Activated CD8-positive, alpha-beta memory T cell treated with anti-CD3 and anti-CD28 coated beads, Interleukin-2, amount 10 ng/mL, durations not matched to agents 7 days and 5 days (primary cell): ENCODE measurements at places on chromosomes 16 and 17. TPM values are rescaled to one million over a fixed set of nuclear protein-coding genes. Genes with fewer than 3 reads are reported as not detected.
A peak's percentile ranks its signal among the peaks of the same experiment; 100 is the strongest.

KRT36 gene
- not detected for total RNA-seq

CEP95 gene
- 52.6 TPM for total RNA-seq

TAC4 gene
- not detected for total RNA-seq

SMIM22 gene
- total RNA-seq = not detected

GGT6 gene
- total RNA-seq = not detected

CDC6 gene
- 111 TPM for total RNA-seq

KRT27 gene
- not detected for total RNA-seq

WFIKKN2 gene
- not detected for total RNA-seq

TMED6 gene
- 1.5 TPM for total RNA-seq

PDE6G gene
- total RNA-seq = 12.5 TPM

TAT gene
- total RNA-seq = not detected

ITGAX gene
- 56.8 TPM for total RNA-seq

PGS1 gene
- total RNA-seq = 70.2 TPM

MT1F gene
- total RNA-seq = 11.4 TPM

TBC1D3C gene
- total RNA-seq = not detected

- peaks cover 2% of the 10 kb centered on the region for H3K36me3 ChIP-seq
- peaks cover 11% of the 10 kb centered on the region for H3K4me1 ChIP-seq
- H3K27ac ChIP-seq = no peak within 1 kb of the TSS
- DNase-seq = no peak
- H3K27me3 ChIP-seq = no peaks in the 10 kb centered on the region
These were observed at the start of gene GDPD3 for GRCh38 chr16:30113031-30113710. Gene GDPD3 (minus strand): TSS chr16:30113537. CDS start chr16:30113478, 59 bp downstream.

- H3K27me3 ChIP-seq = no peaks in the 10 kb centered on the region
- H3K4me3 ChIP-seq = no peak overlapping the region
- H3K27ac ChIP-seq = no peak overlapping the region
- peaks cover 13% of the 10 kb centered on the region for H3K36me3 ChIP-seq
- no peak for DNase-seq
These were observed 163.7 kb downstream of the MSI2 start for GRCh38 chr17:57419940-57420550.

DNA sequence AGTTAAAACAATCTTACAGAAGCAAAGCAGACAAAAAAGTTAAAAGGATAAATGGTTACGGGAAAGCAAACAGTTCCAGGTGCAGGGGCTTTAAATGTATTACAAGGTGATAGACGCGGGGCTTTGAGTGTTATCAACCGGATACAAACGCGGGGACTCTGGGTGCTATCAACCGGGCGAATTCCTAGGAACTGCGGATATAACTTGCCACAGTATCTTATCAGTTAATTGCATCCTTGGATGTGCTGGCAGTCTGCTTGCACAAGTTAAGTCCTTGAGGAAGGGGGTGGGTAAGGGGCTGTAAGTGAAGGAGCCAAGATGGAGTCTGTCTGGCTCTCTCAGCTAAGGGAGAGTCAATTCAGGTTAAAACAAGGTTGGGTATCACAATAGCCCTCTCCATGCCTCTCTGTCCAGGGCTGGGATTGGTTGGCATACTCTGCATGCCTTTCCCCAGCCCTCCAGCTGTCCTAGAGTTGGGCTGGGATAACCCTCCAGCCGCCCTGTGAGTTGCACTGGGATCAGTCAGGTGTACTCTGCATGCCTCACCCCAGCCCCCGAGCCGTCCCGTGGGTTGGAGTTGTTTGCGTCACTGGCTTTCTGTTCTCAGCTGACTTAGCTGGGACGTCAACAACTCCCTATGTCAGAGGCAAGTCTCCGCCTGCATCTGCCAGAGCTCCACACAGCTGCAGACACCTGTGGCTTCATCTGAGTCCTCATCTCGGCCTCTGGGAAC lies 40.9 kb downstream of the TMEM235 start:
- DNase-seq = no peak
- H3K27me3 ChIP-seq = peaks cover 17% of the 10 kb centered on the region
- H3K27ac ChIP-seq = no peak overlapping the region
- H3K4me1 ChIP-seq = peaks cover 11% of the 10 kb centered on the region

- H3K27ac ChIP-seq = no peak overlapping the region
- H3K4me3 ChIP-seq = no peak overlapping the region
- H3K27me3 ChIP-seq = no peaks in the 10 kb centered on the region
- H3K36me3 ChIP-seq = no peaks in the 10 kb centered on the region
- no peak for DNase-seq
These were observed 72.7 kb downstream of the SOX9 start for GRCh38 chr17:72193391-72194106.

- DNase-seq = no peak
- H3K36me3 ChIP-seq = peaks cover 7% of the 10 kb centered on the region
- no peaks in the 10 kb centered on the region for H3K27me3 ChIP-seq
- peak overlapping the region; percentile 29 for H3K27ac ChIP-seq
These were observed 22.7 kb downstream of the UNC13D start for GRCh38 chr17:75821552-75821951.

DNA sequence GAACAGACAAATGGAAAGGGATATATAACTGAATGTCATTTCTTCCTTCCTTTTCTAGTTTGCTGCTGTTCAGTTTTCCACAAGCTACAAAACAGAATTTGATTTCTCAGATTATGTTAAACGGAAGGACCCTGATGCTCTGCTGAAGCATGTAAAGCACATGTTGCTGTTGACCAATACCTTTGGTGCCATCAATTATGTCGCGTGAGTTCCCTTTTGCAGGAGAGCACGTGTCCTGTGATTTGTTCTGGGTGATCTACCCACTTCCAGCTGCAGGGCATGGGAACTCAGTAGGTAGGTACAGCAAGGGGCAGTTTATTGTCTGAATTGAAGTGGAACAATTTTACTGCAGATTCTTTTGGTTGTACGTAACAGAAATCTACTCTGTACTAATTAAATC lies 8.8 kb downstream of the ITGAL start:
- peaks cover 74% of the 10 kb centered on the region for H3K4me1 ChIP-seq
- H3K36me3 ChIP-seq = peaks cover 82% of the 10 kb centered on the region
- H3K27ac ChIP-seq = peak overlapping the region; percentile 34
- no peaks in the 10 kb centered on the region for H3K27me3 ChIP-seq
- DNase-seq = no peak

DNA sequence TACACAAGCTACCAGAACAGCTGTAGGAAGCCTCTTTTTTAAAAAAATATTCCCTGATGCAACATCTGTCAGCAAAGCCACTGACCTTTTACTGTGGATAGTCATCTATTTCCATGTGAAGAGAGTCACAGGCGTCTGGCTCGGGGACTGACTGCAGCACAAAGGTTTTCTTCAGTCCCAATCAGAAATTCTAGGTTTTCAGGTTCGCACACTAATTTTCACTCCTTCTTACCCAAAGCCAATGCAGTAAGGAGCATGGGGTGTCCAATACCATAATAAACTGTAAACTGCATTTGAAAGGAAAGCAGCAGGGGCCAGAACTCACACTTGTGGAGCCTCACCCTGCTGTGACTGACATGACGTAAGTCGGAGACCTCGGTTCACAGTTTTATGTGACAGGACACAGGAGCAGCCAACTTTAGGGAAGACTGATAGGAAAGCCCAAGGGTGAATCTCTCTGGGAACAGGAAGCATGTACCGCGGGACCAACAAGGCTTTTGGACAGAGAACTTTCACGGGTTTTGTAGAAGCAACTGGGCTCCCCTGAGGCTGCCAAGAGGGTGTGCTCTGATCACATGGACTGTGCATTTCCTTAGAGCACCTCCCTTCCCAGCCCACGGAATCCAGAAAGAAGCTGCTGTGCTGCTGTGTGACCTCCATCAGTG lies 9.1 kb upstream of the TMEM100 start:
- peaks cover 13% of the 10 kb centered on the region for H3K4me1 ChIP-seq
- H3K4me3 ChIP-seq = no peak overlapping the region
- no peak overlapping the region for H3K27ac ChIP-seq
- H3K36me3 ChIP-seq = no peaks in the 10 kb centered on the region
- peaks cover 59% of the 10 kb centered on the region for H3K27me3 ChIP-seq

DNA sequence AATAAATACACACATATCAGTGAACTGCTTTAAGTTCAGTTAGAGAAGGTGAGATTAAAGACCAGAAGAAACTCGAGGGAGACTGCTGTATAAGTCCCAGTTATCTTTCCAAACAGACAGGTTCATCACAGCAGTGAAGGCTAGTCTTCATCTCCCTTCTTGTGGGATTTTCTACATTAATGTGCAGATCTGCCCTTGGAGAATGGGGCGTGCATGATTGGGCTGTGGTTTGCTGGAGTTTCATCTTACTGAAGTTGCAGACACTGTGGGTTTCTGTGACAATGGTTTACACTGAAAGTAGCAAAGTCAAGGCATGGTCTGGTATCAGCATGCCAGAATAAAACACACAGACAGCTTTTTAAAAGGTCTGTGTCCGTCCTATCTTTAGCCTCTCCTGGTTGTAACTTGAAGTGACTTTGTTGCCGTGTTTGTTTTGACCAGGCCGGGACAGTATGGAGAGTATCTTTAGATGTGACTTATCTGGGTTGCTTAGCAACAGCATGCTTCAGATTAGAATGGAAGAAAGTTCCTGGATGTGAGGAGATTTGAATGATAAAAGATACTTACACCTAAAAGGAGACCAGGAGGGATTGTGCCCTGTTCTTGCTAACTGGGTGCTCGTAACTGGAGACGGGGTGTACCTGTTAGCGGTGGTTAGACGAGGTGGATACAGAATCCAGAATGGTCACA lies 16.1 kb downstream of the NAA60 start:
- peak; percentile 65 for DNase-seq
- H3K4me1 ChIP-seq = peaks cover 59% of the 10 kb centered on the region
- peak overlapping the region; percentile 91 for H3K4me3 ChIP-seq
- H3K27me3 ChIP-seq = no peaks in the 10 kb centered on the region

- H3K27me3 ChIP-seq = peaks cover 30% of the 10 kb centered on the region
- DNase-seq = no peak
- H3K4me3 ChIP-seq = no peak overlapping the region
- H3K27ac ChIP-seq = no peak overlapping the region
- H3K4me1 ChIP-seq = no peaks in the 10 kb centered on the region
These were observed 14.1 kb downstream of the CD300LG start for GRCh38 chr17:43860927-43861622.

GRCh38 chr17:57090560-57091185 lies 5.6 kb downstream of the AKAP1 start:
- no peaks in the 10 kb centered on the region for H3K27me3 ChIP-seq
- H3K36me3 ChIP-seq = peaks cover 2% of the 10 kb centered on the region
- no peak for DNase-seq
- no peak overlapping the region for H3K4me3 ChIP-seq

DNA sequence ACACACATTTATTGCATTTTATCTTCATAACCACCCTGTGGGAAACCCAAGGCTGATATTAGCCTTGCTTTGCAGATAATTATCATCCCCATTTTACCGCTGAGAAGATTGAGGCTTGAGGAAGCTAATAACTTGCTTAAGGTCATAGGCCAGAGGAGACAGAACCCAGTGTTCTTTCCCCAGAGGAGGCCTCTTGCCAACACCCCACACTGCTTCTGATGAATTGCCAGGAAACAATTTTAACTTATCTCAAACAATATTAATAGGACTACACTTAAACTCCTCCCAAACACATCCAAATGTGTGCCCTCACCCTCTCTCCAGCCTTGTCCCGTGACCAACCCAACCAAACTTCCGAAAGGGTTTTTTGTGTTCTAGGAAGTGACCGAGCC lies 2.1 kb upstream of the SPG7 start:
- H3K4me3 ChIP-seq = peak overlapping the region; percentile 70
- no peak for DNase-seq
- peak overlapping the region; percentile 92 for H3K27ac ChIP-seq
- no peaks in the 10 kb centered on the region for H3K27me3 ChIP-seq

DNA sequence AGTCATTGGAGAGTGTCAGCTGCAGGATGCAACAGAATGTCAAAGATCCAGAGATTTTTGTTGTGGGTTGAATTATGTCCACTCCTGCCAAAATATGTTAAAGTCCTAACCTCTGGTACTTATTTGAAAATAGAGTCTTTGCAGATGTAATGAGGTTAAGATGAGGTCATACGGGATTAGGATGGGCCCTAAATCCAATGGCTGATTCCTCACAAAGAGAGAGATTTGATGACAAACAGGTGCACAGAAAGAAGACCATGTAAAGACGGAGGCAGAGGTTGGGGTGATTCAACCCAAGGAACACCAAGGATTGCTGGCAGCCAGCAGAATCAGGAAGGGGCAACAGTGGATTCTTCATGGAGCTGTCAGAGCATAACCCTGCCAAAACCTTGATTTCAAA lies 34.5 kb upstream of the USP22 start:
- no peaks in the 10 kb centered on the region for H3K4me1 ChIP-seq
- H3K27me3 ChIP-seq = peaks cover 35% of the 10 kb centered on the region
- no peak for DNase-seq
- no peak overlapping the region for H3K27ac ChIP-seq
- H3K36me3 ChIP-seq = no peaks in the 10 kb centered on the region
- no peak overlapping the region for H3K4me3 ChIP-seq

GRCh38 chr16:80468029-80468428 lies 72.8 kb upstream of the DYNLRB2 start:
- no peak overlapping the region for H3K4me3 ChIP-seq
- H3K27me3 ChIP-seq = peaks cover 17% of the 10 kb centered on the region
- no peaks in the 10 kb centered on the region for H3K4me1 ChIP-seq
- H3K36me3 ChIP-seq = no peaks in the 10 kb centered on the region

DNA sequence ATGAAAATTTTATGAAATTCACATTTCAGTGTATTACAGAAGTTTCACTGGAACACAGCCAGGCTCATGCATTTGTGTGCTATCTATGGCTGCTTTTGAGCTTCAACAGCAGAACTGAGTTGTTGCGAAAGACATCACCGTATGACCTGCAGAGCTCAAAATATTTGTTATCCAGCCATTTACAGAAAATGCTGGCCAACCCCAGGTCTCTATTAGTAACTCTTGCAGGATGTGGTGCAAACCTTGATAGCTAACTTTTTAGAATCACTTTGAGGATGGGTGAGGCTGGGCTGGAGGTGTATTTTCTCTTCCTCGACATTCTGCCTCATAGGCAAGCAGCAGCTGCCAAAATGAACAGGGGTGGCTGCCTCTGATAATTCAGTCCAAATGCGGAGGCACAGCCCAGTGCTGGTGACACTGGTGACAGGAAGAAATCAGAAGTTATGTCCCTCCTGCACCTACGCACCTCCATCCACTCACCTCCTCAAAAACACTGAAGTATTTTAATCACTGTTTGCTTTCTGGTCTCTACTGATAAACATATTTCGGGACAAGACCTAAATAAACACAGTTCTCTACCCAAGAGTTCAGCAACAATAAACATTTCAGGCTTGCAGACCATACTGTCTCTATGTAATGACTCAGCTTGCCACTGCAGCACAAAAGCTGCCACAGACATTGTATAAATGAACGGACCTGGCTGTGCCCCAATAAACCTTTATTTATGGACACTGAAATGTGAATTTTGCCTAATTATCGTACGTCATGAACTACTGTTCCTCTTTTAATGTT lies 28.5 kb downstream of the ARHGAP17 start:
- H3K4me3 ChIP-seq = no peak overlapping the region
- DNase-seq = no peak
- H3K36me3 ChIP-seq = peaks cover 6% of the 10 kb centered on the region
- H3K27me3 ChIP-seq = no peaks in the 10 kb centered on the region

- H3K27ac ChIP-seq = no peak overlapping the region
- no peak overlapping the region for H3K4me3 ChIP-seq
- H3K4me1 ChIP-seq = peaks cover 2% of the 10 kb centered on the region
- H3K36me3 ChIP-seq = no peaks in the 10 kb centered on the region
- peaks cover 20% of the 10 kb centered on the region for H3K27me3 ChIP-seq
- no peak for DNase-seq
These were observed 1.9 kb downstream of the NECAB2 start for GRCh38 chr16:83969771-83970429.
